ENCODE measurements at places on chromosomes 7 and 10.

DNA sequence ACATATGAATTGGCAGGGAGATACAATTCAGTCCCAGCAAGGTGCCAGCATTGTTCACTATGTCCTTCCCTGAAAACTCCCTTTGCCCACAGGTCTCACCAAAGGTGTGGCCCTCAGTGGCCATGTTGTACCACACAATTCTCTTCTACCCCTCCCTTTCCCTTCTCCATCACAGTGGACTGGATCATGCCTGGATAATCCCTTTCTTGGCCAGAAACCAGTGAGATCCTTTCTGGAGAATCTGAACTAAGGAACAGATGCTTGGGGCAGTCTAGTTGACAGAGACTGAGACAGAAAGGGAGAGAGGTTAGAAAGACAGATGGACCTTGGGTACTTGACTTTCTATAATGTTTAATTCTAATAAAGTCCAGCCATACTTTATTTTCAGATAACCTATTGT lies 9.5 kb downstream of the NMT2 start:
- no peak for DNase-seq

DNA sequence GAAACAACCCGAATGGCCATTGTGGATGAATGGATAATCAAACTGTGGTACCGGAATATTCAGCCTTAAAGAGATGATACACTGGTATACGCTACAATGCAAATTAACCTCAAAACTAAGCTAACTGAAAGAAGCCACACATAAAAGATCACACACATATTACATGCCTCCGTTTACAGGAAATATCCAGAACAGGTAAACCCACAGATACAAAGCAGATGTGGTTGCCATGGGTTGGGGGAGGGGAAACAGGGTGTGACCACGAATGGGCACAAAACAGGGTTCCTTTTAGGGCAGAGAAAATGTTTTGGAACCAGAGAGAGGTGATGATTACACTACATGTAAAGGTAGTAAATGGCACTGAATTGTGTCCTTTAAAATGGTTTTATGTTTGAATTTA lies 16.6 kb downstream of the ESYT2 start:
- no peak for DNase-seq

- no peak for DNase-seq
These were observed 59.3 kb downstream of the NUDCD3 start for GRCh38 chr7:44431091-44431608.

DNA sequence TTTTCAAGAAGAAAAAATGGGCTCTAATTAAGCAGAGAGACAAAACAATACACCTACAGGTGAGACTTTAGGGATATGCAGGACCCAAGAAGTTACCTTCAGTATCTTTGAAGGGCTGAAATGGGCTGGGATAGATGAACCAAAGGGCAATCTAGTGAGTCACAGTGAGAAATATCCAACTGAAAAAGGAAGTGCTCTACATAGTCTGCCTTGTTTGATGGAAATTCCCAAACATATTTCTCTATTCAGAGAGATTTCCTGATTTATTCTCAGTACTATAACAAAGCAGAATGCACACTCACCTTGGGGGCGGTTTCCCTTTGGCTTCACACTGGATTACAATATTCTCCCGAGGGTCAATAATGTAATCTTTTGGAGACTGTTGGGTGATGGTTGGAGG lies 104.1 kb upstream of the LAMB4 start:
- no peak for DNase-seq

DNA sequence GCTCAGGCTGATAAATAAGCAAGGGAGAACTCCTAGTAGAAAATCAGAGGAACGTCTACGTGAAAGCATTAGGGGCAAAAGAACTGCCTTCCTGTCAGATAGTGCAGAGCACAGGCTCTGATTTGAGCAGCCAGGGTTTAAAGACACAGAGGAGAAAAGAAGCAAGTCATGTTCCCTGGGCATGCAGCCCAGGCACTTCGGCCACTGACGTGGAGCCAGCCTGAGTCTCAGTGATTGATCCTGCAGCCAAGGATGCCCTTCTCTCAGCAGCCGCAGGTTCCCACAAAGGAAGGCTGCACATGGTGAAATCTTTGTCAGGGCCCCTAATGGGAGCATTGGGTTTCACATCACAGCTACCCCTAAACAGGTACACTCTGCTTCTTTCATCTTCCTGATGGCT lies 161.7 kb upstream of the HPS1 start:
- no peak for DNase-seq

GRCh38 chr7:100607111-100607510 lies 4.9 kb downstream of the PCOLCE start:
- no peak for DNase-seq

- no peak for DNase-seq
These were observed 3.4 kb downstream of the KLF6 start for GRCh38 chr10:3781468-3782145.

- DNase-seq: no peak
These were observed 262.2 kb downstream of the GLRX3 start for GRCh38 chr10:130398090-130398994.

DNA sequence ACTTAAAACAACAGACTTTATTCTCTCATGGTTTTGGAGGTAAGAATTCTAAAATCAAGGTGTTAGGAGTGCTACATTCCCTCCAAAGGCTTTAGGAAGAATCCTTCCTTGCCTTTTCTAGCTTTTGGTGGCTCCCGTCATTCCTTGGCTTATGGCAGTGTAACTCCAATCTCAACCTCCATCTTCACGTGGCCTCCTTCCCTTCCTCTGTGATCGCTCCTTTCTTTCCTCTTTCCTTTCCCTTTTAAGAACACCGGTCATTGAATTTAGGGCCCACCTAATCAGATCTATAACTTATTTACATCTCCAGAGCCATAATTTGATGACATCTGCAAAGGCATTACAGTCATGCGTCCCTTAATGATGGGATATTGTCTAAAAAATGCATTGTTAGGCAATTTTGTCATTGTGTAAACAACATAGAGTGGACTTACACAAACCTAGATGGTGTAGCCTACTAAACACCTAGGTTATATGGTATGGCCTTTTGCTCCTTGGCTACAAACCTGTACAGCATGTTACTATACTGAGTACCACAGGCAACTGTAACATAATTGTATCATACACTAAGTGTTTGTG lies 5.9 kb upstream of the HERC4 start:
- DNase-seq: no peak

DNA sequence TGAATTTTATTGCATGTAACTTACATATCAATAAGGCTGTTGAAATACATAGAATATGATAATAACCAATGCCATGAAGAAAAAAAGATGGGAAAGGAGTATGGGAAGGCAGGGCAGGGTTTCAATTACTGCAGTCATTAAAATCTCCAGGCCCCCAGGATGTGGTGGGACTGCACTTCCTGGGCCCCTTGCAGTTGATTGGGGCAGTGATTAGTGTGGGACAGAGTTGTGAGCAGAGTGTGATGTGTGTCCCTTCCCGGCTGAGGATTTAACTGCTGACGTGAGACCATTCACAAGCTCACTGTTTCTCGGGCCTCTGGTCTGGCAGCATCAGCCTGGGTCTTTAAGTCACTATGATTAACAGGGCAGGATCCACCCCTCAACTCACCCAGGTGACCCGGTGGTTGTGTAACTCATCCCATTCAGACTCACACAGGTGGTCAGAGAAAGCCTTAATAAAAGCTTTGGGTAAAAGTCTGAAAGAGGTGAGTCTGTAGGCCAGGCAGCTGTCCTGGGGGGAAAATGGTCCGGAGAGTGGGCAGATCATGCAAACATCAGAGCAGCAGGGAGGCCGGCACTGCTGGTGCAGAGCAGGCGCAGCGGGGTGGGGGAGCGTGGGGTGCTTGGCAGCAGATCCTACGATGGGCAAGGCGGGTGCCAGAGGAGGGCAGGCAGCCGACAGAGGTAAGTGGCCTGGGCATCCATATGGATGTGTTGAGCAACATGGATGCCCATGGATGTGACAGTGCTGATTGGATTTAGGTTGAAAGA lies 36.3 kb upstream of the WDFY4 start:
- no peak for DNase-seq

DNA sequence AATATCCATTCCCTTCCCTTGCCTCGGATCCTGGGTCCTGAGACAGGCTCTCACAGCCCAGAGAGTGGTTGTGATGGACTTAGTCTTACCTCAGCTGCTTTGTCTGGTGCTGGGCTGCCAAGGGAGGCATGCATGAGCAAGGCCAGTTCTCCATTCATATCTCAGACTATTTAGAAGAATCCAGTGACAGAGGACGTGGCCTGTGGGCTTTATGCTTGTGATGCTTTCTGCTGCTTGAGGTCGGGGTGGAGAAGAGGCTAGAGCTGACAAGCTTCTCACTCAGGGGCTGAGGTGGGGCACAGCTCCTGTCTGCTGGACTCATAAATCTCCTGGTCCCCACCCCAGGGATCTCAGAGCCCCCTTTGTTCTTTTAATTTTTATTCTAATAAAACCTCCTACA lies 66.8 kb downstream of the DNAJC12 start:
- no peak for DNase-seq

GRCh38 chr7:157635148-157635500 lies 298.3 kb downstream of the DNAJB6 start:
- no peak for DNase-seq

DNA sequence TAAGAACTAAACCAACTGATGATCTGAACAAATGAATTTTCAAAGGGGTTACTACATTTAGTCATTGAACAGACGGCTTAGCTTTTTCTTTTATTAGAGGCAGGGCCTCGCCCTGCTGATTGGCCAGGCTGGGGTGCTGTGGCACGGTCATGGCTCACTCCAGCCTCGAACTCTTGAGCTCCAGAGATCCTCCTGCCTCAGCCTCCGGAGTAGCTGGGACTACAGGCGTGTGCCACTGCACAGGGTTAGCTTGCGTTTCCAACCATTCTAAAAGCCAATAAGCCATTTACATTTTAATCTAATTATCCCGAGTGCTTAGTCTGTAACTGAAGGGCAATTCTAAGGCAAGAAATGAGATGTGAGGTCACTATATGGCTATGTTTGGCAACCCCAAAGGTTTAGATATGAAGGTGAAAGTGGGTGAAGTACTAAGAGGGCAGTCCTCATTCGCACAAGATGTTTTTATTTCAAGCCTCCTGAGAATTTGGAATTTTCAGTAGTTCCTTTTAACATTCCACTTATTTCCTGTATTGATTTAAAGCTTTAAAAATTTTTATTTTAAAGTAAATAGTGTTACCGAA lies 1.6 kb upstream of the CDK13 start:
- no peak for DNase-seq

GRCh38 chr7:141053626-141054025 lies 20.2 kb upstream of the TMEM178B start:
- no peak for DNase-seq

DNA sequence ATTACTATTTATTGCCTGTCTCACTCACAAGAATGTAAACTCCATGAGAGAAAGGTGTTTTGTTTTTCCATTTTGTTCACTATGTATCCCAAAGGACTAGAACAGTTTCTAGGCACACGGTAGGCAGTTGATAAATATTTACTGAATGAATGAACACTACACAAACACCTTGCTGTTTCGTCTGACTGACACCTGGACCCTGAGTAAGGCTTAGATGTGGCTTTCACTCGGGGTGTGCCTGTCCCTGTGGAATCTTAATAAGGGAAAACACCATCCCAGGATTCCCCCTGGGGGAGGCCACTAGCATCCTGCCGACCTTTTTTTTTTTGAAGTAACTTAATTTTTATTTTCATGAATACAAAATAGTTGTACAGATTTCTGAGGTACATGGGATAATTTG lies 66.6 kb upstream of the STEAP1B start:
- no peak for DNase-seq

GRCh38 chr10:116053910-116054309 lies 219.1 kb downstream of the GFRA1 start:
- no peak for DNase-seq

- no peak for DNase-seq
These were observed 216.3 kb upstream of the RHOBTB1 start for GRCh38 chr10:61160253-61160652.

DNA sequence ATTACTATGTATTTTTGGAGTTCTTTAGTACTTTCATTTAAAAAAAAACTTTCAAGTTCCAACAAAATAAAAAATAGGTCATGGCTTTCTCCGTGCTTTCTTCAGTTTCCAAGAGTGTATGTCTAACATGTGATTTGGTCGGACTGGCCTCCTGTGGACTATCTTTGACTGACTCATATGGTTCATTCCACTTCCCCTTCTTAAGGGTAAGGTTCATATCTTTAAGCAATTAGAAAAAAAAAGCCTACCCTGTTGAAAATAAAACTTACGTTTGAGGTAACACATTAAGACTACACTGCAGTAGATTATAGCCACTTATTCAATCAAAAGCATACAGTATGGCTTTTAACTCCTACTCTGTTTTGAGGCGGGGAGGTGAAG lies 112.8 kb upstream of the AHR start:
- DNase-seq: no peak

DNA sequence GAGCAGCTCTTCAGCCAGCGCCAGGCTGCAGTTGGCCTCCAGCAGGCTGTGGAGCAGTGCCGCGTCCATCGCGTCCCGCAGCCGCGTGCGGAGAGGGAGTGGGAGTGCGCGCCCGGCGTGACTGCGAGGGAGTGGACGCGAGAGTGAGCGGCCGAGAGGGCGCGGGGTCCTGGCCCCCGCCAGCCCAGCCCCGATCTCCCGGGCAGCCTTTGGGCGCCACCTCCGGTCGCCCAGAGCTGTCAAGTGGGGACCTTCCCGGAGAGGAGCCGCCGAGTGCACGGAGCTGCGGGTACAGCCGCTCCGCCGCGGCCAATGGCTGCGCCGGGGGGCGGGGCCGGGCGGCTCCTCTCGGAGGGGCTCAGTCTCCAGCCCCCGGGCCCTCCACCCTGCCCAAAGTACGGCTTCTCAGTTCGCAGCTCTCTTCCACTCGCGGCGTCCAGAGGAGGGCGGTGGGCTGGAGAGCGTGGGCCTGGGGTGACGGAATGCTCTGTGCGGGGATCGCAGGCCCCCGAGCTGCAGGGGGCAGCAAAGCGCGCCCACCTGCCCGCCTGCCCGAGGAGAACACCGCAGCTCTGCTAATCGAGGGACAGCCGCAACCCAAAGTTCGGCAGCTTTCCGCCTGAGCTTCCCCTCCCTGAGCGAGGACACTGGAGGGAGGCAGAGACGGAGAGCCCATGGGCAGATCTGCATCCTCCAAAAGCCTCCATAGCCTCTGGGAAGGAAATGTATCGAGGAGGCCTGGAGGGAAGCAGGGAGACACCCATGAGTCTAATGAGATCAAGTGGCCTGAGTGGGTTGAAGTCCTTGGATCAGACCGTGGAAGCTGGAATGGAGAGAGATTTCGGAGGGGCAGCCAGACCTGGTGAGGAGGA lies at the start of gene CRHR2:
CRHR2 (minus strand) TSS at position 245 of the 872 bp plus-strand sequence; CDS start at position 69, 176 bp downstream.
- no peak for DNase-seq

DNA sequence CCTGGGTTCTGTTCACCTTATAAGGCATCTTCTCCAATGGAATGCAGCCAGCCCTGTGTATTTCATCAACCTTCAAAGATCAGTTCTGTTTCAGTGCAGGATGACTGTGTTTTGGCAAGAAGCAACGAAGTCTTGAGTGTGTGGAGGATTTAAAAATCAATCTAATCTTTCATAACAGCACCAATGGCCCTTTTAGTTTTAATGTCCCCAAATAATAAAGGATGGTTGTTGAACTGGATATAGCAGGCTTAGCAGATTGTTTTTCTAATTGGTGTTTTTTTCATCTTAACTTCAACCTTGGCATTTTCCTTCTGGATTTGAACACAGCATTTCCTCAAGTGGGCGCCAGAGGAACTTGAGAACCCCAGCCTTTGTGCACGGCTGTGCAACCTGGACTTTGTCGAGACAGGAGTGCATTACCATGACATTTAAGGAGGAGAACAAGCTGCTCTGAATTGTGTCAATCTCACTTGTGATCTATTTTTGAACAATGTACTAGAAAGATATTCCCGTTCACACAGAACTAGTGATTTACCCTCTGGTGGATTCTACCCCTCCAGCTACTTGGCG lies 313.3 kb upstream of the AKR1E2 start:
- DNase-seq: no peak
